ENCODE measurements at places on chromosomes 12 and 14. TPM values are rescaled to one million over a fixed set of nuclear protein-coding genes. Genes with fewer than 3 reads are reported as not detected.

Gene TMCC3
- 0.43 TPM for total RNA-seq

Gene CIROP
- not detected for total RNA-seq

Gene DLK1
- total RNA-seq = not detected

Gene PTPRQ
- total RNA-seq = not detected

Gene PPFIA2
- not detected for total RNA-seq

Gene RNF31
- total RNA-seq = 75.5 TPM

Gene SPX
- 0.36 TPM for total RNA-seq

DNA sequence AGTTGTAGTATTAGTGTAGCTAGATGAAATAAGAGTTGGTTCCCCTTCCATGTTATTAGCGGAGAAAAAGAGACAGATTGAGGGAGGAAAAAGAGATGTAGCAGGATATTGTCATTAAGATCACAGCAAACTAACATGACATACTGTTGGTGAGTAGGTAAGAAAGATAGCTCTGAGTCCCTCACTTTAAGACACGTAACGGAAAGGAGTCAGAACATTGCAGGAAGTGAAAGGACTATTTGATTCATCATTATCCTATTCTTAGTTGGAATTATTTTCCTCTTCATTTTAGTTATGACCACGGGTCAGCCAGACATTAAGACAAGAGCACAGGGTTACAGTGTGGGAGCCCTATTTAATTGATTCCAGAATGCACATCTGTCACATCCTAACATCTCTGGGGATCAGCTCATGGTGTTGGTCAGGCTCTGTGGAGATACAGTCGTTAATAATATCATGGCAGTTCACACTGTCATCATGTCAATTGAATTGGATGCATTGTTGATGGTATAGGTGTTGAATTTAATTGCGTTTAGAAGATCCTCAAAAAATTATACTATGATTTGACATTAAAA is 55.0 kb downstream of the TMX1 start:
- no peak overlapping the region for H3K27ac ChIP-seq
- no peaks in the 10 kb centered on the region for H3K36me3 ChIP-seq
- no peak overlapping the region for H3K4me3 ChIP-seq
- DNase-seq = no peak

- no peaks in the 10 kb centered on the region for H3K36me3 ChIP-seq
- H3K27me3 ChIP-seq = peaks cover 5% of the 10 kb centered on the region
- DNase-seq = no peak
- no peaks in the 10 kb centered on the region for H3K4me1 ChIP-seq
- no peak overlapping the region for H3K4me3 ChIP-seq
- H3K27ac ChIP-seq = no peak overlapping the region
These were observed 13.2 kb downstream of the PLBD1 start for GRCh38 chr12:14554281-14555007.

GRCh38 chr14:58238252-58239243 is 6.1 kb upstream of the PSMA3 start:
- peak; percentile 76 for DNase-seq
- H3K4me1 ChIP-seq = peaks cover 17% of the 10 kb centered on the region
- H3K27me3 ChIP-seq = no peaks in the 10 kb centered on the region
- H3K36me3 ChIP-seq = peaks cover 2% of the 10 kb centered on the region

DNA sequence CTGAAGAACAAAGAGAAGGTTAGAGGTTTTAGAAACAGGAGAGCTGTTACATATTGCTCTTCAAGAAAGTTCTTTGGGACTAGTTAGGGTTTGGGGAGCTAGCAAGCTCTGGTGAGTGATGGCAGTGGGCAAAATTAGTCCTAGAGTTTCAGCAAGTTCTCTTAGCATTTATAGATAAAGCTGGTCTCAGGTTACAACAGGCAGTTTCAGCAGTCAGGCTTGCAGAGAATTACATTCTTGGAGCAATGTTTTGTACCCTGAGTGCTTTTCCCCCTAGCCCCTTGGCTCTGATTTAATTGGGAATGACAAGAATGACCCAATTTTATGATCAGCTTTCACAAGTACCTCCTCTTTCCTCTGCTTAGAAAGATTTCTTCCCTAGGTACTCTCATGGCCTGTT is 21.4 kb upstream of the EID3 start:
- DNase-seq = no peak
- peaks cover 18% of the 10 kb centered on the region for H3K4me1 ChIP-seq
- no peak overlapping the region for H3K27ac ChIP-seq
- H3K36me3 ChIP-seq = peaks cover 3% of the 10 kb centered on the region

GRCh38 chr12:66804563-66804974 is 125.7 kb upstream of the GRIP1 start:
- no peak overlapping the region for H3K27ac ChIP-seq
- no peaks in the 10 kb centered on the region for H3K36me3 ChIP-seq
- H3K4me3 ChIP-seq = no peak overlapping the region
- H3K4me1 ChIP-seq = no peaks in the 10 kb centered on the region
- no peak for DNase-seq

Measured in activated CD4-positive, alpha-beta memory T cell treated with anti-CD3 and anti-CD28 coated beads for 36 hours (primary cell).